ENCODE measurements at places on chromosomes 13 and 19.

DNA sequence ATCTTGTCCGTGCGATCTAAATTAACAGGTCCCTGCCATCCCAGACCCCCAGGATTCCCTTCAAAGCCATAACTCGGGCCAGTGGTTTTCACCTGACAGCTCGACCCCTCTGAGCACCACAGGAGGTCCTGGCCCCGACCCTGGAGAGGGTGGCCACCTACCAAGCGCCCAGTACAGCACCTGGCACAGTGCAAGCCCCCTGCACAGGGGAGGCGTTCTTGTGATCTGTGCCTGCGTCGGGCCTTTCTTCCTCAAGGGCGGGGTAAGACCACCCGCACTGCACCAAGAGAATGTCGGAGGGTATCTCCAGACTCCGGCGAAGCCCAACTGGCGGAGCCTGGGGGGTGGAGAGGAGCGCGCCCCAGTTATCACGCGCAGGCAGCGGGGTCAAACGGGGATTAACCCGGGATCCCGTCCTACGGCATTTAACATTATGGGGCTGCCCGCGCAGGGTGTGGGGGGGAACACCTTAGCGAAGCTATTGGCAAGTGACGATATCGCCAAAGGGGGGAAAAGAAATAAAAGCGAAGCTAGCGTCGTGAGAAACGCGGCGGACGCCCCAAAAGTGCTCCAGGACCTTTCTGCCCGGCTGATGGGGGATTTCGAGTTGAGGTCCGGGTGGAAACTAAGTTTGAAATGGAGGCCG lies 1.3 kb upstream of the HNRNPL start:
- DNase-seq: no peak

GRCh38 chr19:7534531-7535046 lies 928 bp upstream of the PNPLA6 start:
- no peak for DNase-seq

DNA sequence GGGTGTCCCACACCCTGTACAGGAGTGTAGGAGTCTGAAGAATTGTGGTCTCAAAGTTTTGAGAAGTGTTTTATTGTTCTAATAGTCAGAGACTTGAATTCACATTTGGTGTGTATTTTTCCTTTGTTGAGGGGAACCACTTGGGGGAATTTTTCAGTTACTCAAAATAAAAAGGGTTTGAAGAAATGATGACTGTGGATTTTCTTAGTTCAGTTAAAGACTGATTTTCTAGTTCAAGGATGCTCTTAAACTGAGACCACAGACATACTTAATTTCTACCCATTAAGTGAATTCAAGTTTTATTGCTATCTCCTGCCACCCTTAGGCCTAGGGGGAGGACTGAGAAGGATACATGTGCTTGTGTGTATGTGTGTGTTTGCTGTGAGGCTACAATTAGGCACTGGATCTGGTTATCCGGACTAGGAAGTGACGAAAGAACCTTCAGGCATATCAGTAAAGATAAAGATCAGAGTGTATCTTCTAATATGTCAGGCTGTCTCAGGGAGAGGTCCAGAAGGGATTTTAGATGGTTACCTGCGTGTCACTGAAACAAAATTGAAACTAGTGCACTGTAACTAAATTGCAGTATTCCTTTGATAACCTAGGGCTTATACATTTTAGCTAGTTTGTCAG lies 234.9 kb upstream of the DACH1 start:
- DNase-seq: no peak

- no peak for DNase-seq
These were observed 169.9 kb downstream of the USP12 start for GRCh38 chr13:27001705-27002104.

GRCh38 chr19:4136680-4137088 lies 12.8 kb upstream of the MAP2K2 start:
- no peak for DNase-seq

DNA sequence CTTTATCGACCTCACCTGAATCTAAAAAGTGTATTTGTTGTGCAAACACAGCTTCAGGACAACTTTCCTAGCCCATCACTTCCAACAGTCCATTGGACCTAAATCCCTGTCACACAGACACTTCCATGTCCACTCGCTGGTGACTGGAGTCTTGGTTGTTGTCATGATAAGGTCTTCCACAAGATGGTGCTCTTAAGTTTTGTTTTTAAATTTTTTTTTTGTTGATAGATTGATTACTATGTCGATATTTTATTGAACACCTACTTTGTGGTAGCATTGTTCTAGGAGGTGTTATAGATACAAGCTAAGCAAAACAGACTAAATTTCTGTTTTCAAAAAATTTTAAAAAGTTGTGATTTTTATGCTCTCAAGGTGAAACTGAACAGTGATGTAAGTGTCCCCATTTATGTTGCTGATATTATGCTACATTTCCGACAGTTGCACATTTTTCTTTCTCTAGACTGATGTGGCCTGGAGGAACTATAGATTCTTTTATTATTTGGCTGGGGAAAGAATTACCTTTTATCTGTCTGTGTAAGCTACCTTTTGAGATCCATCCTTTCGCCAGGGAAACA lies 8.1 kb upstream of the ERICH6B start:
- no peak for DNase-seq

DNA sequence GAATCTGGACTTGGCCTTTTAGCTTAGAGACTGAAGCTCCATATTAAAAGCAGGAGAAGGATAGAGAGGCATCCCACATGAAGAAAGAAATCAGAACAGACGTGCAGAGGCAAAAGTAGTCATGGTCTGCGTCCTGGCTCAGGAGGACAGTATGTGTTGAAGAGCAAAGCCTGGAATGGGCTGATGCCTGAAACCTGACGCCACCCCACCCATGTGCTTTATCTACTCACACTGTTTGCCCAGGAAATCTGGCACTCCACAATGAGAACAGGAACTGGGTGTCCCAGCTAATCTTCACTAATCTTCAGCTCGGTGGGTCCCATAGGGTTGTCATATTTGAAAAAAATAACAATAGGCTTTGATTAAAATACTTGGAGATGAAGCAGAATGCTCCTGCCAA lies 549.0 kb upstream of the GPC6 start:
- no peak for DNase-seq

DNA sequence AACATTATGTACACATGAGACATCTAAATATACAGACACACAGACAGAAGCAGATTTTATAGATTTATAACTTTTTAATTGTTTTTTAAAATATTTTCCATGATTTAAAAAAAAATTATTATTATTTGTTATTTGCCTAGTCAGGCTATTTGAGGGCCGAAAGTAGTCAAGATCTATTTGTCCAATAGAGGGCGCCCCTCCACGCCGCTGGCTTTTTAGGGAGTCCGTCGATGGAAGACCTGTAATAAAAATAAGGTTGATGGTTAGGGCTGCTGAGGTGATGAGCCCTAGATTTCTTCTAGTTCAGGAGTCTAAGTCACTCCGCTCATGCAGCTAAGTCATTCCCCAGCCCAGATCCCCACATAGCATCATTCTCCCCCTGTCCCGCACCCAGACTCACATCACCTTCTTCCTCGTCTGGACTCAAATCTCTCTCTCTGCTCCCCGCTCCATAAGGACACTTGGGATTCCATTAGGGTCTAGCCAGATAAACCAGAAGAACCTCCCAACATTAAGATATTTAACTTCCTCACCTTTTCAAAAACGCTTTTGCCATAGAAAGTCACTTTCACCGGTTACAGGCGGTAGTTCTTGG lies 33.9 kb upstream of the CEACAM21 start:
- DNase-seq: peak; percentile 67

DNA sequence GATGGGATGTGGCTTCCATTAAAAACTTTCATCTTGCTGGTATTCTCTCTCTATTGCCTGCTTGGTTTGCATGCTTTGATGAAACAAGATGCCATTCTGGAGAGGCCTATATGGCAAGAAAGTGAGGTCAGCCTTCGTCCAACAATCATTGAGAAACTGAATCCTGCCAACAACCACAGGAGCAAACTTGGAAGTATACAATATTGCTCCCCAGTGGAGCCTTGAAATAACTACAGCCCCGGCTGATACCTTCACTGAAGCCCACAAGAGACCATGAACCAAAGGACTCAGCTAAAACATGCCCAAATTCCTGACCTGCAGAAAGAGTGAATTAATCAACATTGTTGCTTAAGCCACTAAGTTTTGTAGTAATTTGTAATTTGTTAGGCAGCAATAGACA lies 82.5 kb upstream of the FGF14 start:
- DNase-seq: no peak

- peak; percentile 16 for DNase-seq
These were observed 34.6 kb upstream of the SLC46A3 start for GRCh38 chr13:28753208-28753892.

DNA sequence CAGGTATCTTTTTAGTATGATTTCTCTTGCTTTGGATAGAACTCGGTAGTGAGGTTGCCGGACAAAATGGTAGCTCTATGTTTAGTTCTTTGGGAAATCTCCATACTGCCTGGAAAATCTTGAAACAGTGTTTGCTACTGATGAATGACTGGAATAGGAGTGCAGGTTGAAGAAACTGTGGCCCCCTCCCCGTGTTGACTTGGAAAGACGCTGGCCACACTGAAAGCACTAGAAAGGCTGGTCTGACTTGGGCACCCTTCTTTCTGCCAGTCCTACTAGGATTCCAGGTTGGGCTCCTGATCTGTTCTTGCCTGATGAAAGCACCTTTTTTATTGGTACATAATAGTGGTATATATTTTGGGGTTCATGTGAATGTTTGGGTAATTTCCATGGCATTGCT lies 46.3 kb downstream of the NLRP4 start:
- DNase-seq: no peak

GRCh38 chr19:45097776-45098520 lies 5.0 kb downstream of the PPP1R37 start:
- no peak for DNase-seq

All from tibial nerve (tissue), 4 donors.